Foreskin fibroblast (primary cell): ENCODE measurements at places on chromosomes 2 and 18.

GRCh38 chr2:189177251-189177840 is 2.2 kb downstream of the COL5A2 start:
- no peak for DNase-seq

- DNase-seq = no peak
These were observed 578.1 kb downstream of the PIK3C3 start for GRCh38 chr18:42533009-42533575.

DNA sequence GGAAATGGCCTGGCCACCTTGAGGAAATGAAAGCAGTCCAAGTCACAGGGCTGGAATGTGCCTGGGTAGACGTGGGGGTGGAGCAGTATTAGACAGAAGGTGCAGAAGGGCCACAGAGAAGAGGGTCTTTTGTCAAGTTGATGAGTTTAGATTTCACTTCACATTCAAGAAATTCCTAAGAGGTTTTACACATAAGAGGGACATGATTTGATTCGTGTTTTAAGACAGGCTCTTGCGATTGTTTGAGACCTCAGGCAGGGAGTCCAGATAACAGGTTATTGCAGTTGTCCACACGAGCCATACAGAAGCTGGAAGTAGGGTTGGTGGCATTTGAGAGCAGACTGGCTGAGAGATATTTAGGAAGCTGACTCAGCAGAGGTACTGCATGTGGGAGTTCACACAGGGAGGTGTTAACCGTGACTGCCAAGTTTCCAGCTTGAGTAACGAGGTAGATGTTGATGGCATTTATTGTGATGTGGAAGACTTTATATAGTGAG is 64.6 kb downstream of the NEB start:
- no peak for DNase-seq

DNA sequence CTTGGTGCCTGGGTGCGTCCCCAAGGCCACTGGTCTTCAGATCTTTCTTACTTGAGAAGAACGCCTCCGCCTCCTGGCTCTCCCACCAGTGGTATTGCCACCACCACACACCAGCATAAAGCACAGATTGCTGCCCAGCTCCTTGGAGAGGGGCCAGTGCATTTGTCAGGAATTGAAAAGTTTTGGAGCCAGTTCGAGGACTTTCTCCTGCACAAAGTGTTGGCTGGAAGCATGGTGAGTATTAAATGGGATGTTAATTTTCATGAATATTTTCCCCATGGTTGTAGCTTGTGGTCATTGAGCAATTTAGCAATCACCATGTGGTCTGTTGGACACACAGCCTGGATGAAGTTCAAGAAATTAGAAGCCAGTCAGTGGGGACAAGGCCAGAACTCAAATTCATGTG is 684.6 kb upstream of the FANCL start:
- peak; percentile 89 for DNase-seq

DNA sequence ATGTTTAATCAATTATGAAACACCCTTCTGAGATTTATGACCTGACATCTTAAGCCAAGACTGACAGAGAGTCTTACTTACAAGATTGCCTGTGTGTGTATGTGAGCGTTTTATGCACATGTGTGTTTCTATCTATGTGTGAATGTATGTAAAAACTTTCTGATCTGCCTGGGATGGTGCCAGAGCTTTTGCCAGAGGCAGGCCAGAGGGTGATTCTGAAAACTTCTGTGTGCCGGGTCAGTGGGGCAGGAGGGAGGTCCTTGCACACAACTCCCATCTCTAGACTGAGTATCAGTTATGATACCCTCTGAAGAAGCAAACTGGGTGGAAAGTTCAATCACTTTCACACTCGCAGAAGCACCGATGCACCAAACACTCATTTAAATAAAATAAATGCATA is 335.0 kb upstream of the NT5C1B start:
- no peak for DNase-seq

- DNase-seq = no peak
These were observed 36.2 kb downstream of the TLK1 start for GRCh38 chr2:171124541-171124940.

DNA sequence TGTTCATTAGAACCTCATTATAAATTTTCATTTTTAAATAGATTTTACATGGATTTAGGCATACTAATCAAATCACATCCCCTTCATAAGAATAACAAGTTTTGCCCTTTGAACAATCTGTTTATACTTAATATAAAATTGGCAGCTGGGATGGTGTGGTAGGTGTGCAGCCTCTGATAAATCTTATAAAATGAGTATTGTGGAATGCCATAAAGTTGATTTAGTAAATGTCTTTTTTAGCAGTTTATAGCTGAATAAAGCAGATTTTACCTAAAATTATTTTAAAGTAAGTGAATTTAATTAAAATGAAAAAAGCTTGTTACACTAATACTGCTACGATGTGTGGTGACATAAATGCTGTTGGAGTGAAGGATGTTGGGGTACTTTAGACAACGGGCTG is 35.5 kb downstream of the VAPA start:
- DNase-seq = no peak

DNA sequence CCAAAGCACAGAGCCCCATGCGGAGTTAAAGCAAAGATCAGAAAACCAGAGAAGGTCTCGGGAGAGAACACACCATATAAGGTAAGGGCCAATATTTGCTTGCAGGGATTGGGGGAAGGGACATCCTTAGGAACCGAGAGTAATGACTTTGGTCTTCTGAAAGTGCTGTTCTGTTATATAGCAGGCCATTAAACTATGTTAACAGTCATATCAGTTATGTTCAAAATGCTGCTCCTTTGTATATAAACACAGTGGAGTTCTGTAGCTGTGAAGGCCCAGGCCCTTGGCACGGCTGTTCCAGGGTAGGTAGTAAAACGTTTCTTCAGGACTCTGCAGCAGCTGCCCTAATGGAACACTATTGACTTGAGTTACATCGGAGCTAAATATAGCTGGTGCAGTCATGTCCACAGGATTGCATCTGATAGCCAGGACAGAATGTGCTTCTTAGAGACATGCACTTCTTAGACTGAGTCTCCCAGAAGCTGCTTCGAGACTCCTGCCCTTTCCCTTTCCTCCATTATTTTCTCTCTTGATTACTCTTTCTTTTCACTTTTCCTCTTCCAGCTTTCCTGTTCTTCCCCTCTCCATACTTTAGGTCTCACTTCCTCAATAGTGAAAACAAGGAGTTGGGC is 122.4 kb downstream of the SETBP1 start:
- DNase-seq = peak; percentile 78

GRCh38 chr2:203582468-203582867 is 47.4 kb upstream of the RAPH1 start:
- no peak for DNase-seq
